Activated CD4-positive, alpha-beta T cell treated with anti-CD3 and anti-CD28 coated beads, Interleukin-2, amount 50 U/mL, for 1 hour (primary cell): ENCODE measurements at places on chromosomes 7 and 10.

- no peak for DNase-seq
Measured at GRCh38 chr7:31311552-31311951, 29.0 kb downstream of the NEUROD6 start.

DNA sequence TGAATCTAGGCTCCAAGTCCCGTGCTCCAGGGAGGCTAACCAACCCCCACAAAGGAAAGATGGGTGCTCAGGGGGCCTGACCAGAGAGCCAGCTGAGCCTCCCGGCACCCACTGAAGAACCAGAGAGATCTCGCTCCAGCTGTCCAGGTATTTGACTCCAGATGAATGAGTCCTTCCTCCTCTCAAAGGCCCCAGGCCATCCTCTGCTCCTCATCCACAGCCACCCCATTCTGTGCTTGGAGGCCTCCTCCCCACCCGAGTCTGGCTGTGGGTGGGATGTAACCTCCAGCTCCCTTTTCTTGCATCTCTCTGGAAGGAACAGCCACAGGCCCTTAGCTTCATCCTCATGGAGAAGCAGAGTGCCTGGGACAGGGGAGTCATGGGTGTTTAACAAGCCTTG, 44.6 kb downstream of the VSTM4 start:
- DNase-seq, result no peak

GRCh38 chr10:16787361-16787791, 29.8 kb downstream of the RSU1 start:
- DNase-seq, result peak; percentile 61

DNA sequence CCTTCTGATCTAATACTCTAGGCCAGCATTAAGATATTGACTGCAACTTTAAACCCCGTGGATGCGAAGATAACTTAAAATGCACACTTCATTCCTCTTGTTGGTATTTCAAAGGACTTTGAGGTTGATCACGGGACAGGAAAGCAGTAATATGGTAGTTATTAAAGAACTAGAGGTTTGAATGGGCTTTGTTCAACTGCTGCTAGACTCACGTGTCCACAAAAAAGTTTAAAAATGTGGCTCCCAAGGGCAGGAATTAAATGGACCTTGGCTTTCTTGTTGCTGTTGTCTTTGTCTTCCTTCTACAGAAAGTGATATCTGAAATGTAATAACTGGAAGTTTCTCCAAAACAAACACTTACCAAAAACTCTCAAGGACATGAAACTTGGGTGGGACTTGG, 186.3 kb downstream of the XPNPEP1 start:
- DNase-seq, result no peak

DNA sequence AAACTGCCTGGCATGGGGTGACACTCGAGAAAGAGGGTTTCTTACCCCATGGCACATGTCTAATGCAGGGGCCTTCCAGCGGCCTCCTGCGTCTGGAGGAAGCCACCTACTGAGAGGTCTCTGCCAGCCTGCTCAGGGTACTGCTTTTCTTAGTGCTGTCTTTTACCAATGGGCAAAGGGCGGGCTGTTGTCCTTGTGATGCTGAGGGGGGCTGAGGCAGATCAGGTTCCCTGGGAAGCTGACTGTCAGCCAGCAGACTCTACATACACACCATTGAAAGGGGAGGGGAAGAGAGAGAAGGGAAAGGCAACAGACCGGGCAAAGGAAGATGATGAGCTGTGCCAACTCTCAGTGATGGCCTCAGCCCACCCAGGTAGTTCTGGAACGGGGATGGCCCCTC, 48.7 kb downstream of the COL13A1 start:
- no peak for DNase-seq

GRCh38 chr7:28433699-28434219, 21.4 kb downstream of the CREB5 start:
- no peak for DNase-seq

DNA sequence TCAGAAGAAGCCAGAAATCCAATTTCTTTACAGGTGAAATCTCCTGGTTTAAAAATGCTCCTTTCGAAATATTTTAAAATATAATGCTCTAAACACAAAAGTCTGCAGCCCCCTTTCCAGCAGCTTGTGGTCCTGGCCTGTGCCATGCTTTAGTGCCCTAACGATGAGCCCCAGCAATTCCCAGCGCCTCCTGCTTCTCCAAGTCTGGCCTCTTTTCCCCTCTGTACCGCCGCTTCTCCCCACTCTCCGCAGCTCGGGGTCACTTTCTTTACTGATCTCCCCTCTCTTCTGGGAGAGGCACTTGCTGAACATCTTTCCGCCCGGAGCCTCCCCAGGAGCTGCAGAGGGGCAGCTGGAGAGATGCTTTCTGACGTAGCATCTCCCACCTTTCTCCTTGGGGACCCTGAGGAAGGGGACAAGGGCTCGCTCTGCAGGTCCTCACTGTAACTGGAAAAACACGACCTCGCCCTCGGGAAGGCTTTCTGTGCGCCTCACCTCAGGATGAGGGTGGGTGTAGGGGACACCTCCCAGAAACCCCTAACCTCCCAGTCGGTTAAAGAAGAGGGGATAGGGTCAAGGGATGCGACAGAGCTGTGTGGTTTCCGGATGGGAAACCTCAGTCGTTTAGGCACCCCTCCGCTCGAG, 565 bp upstream of the INA start:
- no peak for DNase-seq

- no peak for DNase-seq
Measured at GRCh38 chr7:156673454-156673853, 32.9 kb downstream of the RNF32 start.

DNA sequence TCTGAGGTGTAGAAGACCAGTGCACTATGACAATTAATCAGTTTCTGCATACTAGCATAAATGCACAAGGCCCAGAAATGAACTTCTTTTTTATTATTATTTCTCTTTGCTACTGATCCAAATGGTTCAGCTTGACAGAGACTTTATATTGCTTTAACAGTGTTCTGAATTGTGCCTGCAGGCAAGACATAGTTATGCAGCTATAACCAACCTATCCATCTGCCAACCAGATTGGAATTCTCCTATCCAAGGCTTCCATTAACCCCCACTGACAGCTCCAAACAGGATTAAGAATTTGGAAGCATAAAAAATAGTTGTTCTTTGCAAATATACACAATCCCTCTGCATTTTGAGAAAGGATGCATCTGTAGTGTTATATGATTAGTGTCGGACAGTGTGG, 98.2 kb downstream of the BTRC start:
- DNase-seq, result no peak

DNA sequence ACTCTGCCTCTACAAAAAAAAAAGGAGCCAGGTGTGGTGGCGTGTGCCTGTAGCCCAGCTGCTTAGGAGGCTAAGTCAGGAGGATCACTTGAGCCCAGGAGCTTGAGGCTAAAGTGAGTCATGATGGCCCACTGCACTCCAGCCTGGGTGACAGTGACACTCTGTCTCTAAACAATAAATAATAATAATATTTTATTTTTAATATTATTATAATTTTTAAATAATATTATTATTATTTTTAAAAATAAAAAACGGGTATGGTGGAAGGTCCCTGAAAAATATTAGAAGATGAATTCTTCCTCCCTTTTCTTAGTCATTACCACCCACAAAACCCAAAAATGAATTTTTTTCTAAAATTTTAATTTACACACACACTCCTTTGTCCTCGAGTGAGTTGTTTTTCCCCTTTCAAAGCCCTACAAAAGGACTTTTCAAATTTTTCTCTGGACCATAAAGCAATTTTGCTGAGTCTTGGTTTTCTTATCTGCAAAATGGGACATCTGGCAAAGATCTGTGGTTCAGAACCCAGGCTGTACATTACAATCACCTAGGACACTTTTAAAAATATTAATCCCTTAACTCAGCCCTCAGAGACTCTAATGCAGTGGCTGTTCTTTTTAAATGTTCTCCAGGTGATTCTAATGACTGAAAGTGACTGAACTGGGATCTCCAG, 174.0 kb upstream of the NEBL start:
- no peak for DNase-seq

DNA sequence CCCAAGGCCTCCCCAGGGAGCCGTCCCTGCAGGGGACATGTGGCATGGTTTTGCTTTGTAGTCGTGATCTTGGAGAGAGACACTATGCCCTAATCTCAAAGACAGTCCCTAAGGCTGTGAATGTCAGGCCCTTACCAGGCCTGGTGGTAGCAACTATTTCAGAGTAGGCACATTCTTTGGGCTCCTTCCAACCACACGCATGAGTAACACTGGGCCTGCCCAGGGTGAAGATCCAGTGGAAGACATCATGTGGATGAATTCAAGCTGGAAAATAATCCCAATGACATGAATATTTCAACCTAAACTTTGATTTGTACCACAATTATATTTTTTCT, 39.5 kb upstream of the INSIG1 start:
- no peak for DNase-seq

- DNase-seq, result no peak
Measured at GRCh38 chr7:155699180-155699579, 54.7 kb downstream of the RBM33 start.

GRCh38 chr7:28123752-28124151, 56.8 kb downstream of the JAZF1 start:
- DNase-seq, result no peak

DNA sequence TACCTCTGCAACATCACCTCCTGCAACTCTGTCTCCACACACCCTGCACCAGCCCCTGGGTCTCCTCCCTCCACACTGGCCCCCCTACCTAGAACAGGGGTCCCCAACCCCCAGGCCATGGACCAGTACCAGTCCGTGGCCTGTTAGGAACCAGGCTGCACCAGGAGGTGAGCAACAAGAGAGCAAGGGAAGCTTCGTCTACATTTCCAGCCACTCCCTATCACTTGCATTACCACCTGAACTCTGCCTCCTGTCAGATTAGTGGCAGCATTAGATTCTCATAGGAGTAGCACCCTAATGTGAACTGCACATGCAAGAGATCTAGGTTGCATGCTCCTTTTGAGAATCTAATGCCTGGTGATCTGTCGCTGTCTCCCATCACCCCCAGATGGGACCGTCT, 108.8 kb upstream of the WDR11 start:
- DNase-seq, result no peak

GRCh38 chr10:67119651-67120050, 193.8 kb downstream of the LRRTM3 start:
- DNase-seq, result no peak

- DNase-seq, result no peak
Measured at GRCh38 chr10:49365675-49366415, 30.0 kb downstream of the DRGX start.

- no peak for DNase-seq
Measured at GRCh38 chr10:31426401-31426800, 107.4 kb downstream of the ZEB1 start.

DNA sequence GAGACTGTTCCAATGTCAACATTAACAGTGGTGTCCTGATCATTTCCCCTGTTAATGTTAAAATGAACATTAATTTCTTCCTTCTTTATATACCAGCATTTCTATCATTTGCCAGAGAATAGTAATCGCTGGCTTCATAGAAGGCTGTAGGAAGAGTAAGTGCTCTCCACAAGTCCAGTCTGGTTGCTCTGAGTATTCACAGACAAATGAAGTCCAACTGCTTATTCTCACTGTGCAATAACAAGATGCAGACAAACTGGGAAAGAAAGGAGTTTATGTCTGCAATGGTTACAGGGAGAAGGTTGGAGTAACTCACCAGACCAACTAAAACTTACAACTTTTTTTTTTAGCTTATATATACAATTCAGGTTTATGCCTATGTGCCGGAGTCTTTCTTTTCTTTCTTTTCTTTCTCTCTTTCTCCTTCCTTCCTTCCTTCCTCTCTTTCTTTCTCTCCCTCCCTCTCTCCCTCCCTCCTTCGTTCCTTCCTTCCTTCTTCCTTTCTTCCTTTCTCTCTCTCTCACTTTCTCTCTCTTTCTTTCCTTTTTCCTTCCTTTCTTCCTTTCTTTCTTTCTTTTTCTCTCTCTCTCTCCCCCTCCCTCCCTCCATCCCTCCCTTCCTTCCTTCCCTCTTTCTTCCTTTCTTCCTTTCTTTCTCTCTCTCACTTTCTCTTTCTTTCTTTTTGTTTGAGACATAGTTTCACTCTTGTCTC, 19.1 kb downstream of the CDC14C start:
- DNase-seq, result no peak

- DNase-seq, result no peak
Measured at GRCh38 chr7:1862560-1862959, 192.5 kb downstream of the ELFN1 start.

GRCh38 chr7:25664593-25664992, 436.3 kb upstream of the NPVF start:
- no peak for DNase-seq

DNA sequence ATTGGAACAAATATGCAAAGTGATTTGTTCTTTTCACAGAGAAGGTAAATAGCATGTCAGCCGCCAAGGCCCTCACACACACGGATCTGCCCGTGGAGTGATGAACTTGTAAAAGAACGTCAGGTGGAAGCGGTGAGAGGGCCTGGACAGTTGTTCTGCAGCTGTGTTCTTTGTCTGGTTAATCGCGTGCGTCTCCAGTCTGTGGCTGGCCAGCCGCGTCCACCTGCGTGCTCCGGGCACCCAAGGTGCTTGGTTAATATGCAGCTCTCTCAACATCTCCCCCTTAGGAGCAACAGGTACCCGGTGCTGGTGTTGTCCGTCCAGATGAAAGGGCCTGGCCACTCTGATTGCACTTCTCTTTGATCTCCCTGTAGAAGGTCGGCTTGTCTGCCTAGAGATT, 162.9 kb downstream of the MGMT start:
- DNase-seq, result no peak

GRCh38 chr10:56662765-56663447, 301.8 kb upstream of the ZWINT start:
- no peak for DNase-seq

- no peak for DNase-seq
Measured at GRCh38 chr7:96973986-96974385, 31.4 kb upstream of the DLX6 start.

DNA sequence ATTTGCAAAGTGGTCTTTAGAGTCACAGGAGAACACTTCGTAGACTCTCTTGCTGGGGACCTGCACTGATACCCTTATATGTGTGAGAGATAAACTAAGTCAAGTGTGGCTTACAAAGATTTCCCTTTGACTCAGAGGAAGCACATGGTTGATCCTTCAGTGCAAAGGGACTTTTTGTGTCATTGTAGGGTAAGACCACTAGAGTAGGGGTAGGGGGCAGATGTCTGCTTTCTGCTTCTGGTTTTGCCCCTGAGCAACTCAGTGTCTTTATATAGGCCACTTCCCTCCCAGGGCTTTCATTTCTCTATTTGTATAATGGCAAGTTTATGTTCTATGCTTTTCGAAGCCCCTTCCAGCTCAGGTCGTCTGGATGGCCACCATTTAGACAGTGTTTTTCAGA, 281.7 kb downstream of the SORCS3 start:
- DNase-seq, result no peak

- DNase-seq, result no peak
Measured at GRCh38 chr7:49812534-49812933, 39.1 kb downstream of the VWC2 start.
